ENCODE measurements at places on chromosomes 11 and 22.
A peak's percentile ranks its signal among the peaks of the same experiment; 100 is the strongest.

DNA sequence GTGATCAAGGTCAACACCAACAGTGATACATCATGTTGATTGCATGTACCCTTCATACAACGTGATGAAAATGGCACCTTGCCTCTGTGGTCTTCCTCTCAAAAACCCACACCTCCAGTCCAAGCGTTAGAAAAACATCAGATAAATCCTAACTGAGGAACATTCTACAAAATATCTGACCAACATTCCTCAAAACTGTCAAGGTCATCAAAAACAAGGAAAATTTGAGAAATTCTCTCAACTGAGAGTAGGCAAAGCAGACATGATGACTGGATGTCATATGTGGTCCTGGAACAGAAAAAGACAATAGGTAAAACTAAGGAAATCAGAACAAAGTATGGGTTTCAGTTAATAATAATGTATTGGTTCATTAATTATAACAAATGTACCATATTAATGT lies 64.0 kb upstream of the POU2AF1 start:
- DNase-seq = no peak

GRCh38 chr11:87597725-87598124 lies 560.0 kb downstream of the TMEM135 start:
- no peak for DNase-seq

- peak; percentile 4 for DNase-seq
Measured at GRCh38 chr22:17121233-17122195, at the start of gene TMEM121B. Gene TMEM121B, minus strand, starts transcription at chr22:17121360. Its CDS starts 233 bp downstream, at chr22:17121127.

GRCh38 chr22:30005213-30005857 lies 74.9 kb upstream of the HORMAD2 start:
- peak; percentile 85 for DNase-seq

DNA sequence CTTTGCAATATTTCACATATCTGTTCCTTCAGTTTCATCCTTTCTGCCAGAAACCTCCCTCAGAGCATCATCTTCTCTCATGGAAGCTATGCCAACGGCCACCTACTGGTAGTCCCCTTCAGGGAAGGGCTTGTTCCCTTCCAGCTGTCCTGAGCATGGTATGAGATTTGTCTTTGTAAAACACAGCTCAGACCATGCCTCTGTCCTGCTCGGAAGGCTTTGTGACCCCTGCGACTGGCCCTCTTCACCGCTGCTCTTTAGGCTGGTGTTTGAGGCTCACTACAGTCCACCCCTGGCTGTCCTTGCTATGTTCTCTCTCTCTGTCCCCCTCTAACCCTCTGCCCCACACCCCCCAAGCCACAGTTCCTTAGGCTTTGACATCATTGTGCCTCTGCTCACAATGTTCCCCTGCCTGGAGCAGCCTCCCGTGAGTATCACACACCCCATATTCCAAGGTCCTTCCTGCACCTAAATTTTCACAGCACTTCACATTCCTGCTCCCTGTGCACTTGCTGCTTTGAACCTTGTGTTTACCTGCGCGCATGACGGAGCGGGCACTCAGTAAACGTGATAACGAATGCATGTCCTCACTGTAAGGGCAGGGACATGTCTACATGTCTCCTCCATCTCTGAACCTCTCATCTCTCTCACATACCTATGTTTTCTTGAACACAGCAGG lies 24.0 kb upstream of the ACER3 start:
- DNase-seq = no peak

DNA sequence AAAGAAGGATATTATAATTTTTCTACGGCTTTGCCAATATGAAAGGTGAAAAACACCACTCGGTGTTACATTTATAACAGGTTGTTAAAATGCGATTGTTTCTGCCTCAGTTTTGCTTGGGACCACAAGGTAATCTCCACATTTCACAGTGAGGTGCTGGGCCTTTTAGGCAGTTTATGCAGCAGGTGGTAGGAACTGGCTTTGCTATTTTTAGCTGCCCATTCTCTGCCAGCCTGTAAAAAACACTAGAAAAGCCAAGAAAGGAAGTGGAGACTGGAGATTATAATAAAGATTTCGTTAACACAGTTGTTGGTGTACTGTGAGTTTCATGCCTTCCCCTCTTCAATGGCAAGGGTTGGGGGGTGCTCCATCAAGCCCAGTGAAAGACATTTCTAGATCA lies 8.0 kb upstream of the MRPL16 start:
- no peak for DNase-seq

GRCh38 chr11:71329165-71329510 lies 76.8 kb upstream of the SHANK2 start:
- DNase-seq = no peak

- DNase-seq = peak; percentile 51
Measured at GRCh38 chr22:28909375-28909774, 26.0 kb downstream of the ZNRF3 start.

DNA sequence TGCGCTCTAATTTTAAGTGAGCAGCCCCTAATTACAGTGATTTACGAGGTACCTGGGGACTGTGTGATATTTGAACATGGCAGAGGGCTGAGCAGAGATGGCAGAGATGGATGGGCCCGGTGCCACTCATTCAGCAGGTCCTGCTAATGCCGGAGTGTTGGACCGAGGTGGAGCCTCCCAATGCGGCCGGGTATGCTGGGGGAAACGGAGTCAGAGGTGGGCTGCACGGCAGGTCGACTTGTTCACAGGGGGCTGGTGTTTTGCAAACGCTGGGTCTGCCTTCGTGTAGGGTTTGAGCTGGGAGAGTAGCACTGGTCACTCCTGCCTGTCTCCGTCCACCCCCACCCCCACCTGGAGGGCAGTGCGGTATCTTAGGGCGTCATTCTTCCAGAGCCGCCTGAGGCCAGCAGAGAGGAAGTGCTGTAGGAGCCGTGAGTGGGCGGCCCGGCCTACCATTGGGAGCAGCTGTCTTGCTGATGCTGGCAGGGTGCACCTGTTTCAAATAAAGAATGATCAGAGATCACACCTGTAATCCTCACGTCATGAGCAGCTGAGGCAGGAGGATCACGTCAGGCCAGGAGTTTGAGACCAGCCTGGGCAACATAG lies 122.6 kb downstream of the IGLL1 start:
- no peak for DNase-seq

- peak; percentile 3 for DNase-seq
Measured at GRCh38 chr11:77141034-77141433, 13.0 kb downstream of the MYO7A start.

GRCh38 chr11:36088266-36088972 lies 144.6 kb downstream of the LDLRAD3 start:
- DNase-seq = no peak

DNA sequence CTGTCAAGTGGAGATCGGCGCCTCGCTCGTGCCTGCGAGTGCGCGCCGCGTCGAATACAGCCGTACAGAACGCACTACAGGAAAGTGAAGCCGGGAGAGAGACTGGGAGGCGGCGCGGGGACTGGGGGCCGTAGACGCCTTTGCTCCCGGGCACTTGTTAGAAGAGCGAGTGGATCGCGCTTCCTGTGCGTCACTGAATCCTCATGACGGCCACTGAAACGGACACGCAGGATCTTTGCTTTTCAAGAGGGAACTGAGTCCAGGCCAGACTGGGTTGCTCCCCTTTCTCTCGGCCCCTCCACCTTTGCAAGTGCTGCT lies 314 bp downstream of the RIC8A start:
- DNase-seq = no peak

All from kidney glomerular epithelial cell (primary cell).